KBM-7 (cell line): ENCODE measurements at places on chromosomes 4 and X.

GRCh38 chr4:118348886-118349285 lies 3.9 kb downstream of the PRSS12 start:
- DNase-seq: peak; percentile 41

DNA sequence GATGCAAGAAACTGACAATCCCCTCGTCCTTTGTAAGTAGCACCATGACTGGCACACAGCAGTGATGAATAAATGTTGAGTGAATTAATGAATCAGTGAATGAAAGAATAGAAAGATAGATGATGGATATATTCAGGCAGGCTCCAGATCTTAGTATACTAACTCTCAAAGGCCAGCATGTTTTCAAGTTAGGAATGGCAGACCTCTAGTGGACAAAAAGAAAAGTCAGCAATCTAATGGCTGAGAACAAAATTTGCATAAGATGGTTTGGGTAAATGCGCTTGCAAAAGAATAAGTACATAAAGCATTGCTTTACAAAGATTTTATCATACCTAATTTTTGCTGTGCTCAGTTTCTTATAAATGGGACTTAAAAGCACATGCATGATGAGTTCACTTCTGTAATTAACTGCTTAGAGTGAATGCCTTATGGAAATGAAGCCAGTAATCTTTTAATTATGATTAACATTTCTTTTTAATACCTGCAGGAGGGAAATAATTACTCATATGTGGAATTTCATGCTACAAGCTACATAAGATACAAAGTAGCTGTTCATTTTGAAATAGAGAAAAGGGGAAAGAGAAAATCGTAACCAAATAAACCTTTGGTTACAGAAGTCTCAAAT lies 126.9 kb upstream of the GPRIN3 start:
- DNase-seq: peak; percentile 47

DNA sequence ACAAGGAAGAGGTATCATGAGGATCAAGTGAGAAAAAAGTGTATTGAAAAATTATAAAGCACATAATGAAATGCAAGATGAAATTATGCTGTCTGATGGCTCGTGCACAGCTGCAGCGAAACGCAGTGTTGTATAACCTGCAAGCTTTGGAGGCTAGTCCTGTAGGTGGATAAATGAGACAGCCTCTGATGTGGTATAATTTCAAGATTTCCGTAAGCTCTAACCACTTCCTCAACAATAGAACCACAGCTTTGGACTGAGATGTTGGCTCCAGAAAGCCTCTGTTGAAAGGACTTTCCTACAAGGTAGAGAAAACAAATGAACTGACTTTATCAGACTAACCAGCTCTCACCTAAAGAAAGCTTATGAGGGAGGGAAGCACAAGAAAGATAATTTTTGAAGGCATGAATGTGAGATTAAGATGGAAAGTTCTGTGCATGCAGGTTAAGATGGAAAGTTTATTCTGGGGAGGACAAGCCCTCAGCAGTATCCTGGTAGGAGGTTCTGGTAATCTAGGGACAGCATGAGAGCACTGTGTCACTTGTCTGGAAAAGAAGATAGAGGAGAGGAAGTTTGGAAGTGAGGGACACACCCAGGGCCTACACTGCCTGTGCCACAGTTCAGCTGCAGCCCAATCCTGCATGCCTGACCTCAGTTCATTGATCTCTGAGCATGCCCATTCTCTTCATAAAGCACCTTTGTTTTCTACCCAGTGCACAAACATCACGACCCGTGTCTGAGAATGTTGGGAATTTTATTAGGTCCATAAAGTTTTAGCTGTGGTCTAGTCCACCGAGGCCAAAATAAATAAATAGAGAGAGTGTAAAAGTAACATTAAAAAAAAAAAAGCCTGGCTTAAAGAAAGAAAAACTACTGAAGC lies 161.5 kb upstream of the SFRP2 start:
- peak; percentile 3 for DNase-seq

DNA sequence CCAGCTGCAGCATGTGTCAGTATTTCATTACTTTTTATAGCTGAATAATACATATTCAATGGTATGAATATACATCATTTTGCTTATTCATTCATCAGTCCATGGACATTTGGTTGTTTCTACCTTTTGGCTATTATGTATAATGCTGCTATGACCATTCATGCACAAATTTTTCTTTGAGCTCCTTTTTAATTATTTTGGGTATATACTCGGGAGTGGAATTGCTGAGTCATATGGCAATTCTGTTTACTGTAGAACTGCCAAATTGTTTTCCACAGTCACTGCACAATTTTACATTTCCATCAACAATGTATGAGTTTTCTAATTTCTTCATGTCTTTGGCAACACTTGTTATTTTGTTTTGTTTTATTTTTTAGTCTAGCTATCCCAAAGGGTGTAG lies 405.9 kb upstream of the PITX2 start:
- DNase-seq: no peak

- no peak for DNase-seq
Observed at GRCh38 chrX:1555370-1555769, 18.4 kb upstream of the P2RY8 start.

GRCh38 chr4:48554606-48555005 lies 64.6 kb downstream of the ZAR1 start:
- DNase-seq: no peak

GRCh38 chr4:178329226-178329872 lies 887.1 kb upstream of the AGA start:
- DNase-seq: no peak

- DNase-seq: no peak
Observed at GRCh38 chr4:184097241-184097605, 120.5 kb downstream of the ENPP6 start.

GRCh38 chr4:78100060-78100459 lies 42.9 kb downstream of the FRAS1 start:
- no peak for DNase-seq

DNA sequence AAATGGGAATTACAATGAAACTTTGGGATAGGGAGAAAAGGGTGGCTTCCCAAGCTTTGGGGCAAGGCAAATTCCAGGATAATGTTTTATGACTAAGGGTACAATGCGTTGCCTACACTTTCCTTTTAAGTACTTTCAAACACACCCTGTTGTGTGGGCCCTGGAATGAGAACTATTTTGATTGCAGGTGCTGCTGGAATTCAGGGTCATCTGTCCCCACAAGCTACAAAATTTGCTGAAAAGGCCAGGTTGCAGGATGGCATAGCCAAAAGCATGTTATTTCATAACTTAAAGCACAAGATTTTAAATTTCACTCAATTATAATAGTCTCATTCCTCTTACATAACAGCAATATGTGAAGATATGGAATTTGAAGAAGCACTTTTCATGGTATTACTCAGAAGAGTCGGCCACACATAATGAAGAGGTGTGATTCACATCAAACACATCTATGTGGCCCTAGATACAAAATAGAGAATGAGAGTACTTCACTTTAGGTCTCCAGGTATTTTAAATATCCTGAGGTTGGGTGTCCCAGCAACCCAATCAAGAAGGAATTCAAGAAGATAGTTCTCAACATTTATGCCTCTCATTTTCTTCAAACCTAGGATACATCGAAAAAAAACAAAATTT lies 89.3 kb downstream of the APBB2 start:
- no peak for DNase-seq

DNA sequence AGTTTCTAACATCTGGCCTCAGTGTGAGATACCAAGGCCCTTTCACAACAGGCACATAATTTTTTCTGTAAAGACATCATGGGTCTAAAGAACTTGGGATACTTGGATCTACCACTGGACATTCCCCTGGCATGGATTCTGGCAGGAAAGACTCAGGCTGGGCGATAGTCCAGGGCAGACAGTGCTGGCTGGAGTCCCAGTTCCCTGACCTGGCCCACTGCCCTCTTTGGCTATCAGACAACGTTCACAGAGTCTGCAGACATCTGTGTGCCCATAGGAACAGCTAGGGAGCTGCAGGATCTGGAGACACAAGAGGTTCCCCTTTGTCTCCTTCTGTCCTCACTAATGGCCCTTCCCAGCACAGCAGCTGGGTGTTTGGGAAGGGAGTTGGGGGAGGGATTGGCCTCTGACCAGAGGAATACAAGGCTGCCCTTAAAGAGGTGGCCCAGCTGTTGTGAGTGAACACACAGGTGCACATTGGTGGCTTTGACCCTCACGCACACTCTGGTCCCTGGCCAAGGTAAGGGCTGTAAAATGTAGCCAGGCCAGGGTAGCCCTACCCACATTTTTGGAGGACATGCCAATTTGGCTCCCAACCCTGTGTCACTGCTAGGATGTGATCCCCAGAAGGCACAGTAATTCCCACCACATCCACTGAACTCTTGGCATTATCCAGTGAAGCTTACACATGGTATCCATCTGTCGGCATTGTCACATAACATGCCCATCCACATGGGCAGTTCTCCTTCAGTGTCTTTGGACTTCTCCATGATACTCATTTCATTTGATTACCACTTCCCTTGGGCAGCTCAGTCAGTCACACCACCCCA lies 72.3 kb downstream of the SOX3 start:
- DNase-seq: no peak

DNA sequence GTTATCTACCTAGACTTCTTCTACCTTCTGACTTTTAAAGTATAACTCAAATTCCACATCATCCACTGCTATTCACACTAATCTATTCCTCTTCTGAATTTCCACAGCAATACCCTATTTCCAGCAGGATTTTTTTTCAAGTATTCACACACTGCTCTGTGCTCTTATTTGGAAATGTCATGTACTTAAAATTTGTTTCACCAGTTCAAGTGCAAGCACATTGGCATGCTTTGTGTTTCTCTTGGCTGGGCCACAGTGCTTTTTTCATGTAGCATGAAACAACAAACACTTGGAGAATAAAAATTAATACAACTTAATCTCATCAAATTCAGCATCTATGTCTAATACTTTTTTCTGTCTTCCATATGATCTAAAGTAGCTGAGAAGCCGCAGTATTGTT lies 161.8 kb upstream of the PCDH18 start:
- no peak for DNase-seq

DNA sequence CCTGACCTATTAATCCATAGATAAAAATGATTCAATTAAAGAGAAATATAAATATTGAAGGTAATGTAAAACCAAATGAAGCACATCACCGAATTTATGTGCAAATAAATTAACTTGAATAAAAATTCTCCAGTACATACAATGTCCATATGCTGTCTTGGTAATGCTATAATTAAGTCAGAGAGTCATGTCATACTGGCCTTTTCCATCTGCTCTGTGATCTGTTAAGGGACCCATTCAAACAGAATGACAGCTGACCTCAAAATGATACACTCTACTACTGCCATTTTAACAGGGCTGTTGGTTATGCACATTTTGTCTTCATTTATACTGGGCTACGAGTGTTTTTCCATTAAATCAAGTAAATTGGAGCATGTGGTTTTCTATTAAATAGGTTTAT lies 99.3 kb downstream of the TEX13A start:
- DNase-seq: no peak

DNA sequence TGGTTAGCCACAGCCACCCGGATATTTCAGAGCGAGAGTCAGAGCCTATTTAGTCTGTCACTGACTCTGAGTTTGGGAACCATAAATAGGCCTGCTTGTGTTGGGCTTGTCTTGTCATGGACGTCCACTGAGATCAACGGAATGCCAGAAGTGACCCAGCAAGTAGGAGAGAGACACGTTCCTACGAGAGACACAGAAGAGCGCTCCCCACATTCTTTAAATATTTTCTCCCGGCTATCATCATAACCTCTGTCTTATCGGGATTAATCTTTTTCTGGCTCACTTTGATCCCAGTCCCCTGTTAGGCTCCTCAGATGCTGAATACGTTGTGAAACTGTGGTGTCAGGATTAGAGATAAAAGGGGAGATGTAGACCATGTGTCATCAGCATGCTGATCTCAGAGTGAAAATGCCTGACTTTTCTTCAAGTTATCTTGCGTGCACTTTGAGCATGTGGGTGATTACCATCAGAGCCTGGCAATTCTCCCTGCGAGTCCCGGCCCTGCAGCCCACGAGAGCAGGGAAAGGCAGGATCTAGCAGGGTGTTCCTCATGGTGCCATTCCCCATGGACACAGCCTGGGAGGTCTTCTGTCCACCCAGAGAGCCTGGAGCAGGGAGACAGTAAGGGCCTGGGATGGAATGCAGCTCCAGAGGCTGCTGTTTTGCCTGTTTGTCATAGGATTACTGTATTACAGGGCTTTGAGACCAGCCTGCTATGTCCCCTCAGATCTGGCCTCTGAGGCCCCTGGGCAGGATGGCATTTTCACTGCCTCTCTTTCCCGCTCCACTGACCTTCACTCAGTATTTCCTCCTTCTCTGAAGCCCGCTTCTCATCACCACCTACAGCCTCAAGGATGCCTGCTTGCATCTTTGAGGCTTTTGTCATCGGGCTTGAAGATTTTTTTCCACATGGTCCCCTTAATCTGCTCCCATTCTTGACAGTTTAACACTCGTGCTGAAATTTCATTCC lies 2.8 kb upstream of the TENM3 start:
- DNase-seq: no peak

DNA sequence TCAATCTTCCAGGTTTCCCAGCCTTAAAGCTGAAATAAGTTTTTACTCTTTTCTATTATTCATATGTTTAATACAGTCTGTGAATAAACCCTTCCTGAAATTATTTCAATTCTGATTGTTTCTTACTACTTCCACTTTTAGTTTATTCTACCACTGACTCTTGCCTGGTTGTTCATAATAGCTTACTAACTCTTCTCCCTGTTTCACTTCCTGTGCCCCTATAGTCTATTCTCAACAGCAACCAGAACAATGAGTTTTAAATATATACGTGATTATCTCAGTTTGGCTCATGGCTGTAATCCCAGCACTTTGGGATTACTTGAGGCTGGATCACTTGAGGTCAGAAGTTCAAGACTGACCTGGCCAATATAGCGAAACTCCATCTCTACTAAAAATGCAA lies 408.0 kb upstream of the SPOCK3 start:
- DNase-seq: no peak

- DNase-seq: no peak
Observed at GRCh38 chr4:18803781-18804180, 782.2 kb upstream of the LCORL start.

DNA sequence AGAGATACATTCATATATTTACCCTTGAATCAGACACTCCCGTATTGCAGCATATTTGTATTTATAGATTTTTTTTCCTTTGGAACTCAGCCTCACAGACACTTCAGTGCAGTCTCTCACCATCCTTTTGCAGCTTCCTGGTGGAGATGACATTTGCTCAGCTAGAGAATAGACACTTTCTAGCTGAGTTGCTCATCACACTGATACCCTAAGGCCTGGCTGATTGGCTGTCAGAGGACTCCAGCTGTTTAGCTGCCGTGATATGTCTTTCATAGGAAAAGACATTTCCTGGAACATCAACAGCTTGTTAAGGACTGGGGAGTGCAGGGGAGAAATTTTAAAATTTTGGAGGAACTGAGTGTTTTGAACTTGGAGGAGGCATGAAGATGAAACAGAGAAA lies 429.6 kb downstream of the SMARCA1 start:
- DNase-seq: no peak

DNA sequence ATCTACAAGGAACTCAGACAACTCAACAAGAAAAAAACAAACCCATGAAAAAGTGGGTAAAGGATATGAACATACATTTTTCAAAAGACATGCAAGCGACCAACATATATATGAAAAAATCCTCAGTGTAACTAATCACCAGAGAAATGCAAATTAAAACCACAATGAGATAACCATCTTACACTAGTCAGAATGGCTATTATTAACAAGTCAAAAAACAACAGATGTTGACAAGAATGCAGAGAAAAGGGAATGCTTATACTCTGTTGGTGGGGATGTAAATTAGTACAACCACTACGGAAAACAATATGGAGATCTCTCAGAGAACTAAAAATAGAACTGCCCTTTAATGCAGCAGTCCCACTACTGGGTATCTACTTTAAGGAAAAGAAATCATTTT lies 12.1 kb downstream of the NIPAL1 start:
- DNase-seq: no peak
